HS-5 (cell line): ENCODE measurements at places on chromosomes 12 and 14.
A peak's percentile ranks its signal among the peaks of the same experiment; 100 is the strongest.

- peak; percentile 85 for DNase-seq
These were observed 438 bp downstream of the DDX54 start for GRCh38 chr12:113184900-113185179.

- no peak for DNase-seq
These were observed 755 bp downstream of the SETD1B start for GRCh38 chr12:121804417-121805111.

- no peak for DNase-seq
These were observed 27.0 kb upstream of the RCOR1 start for GRCh38 chr14:102565331-102565887.

DNA sequence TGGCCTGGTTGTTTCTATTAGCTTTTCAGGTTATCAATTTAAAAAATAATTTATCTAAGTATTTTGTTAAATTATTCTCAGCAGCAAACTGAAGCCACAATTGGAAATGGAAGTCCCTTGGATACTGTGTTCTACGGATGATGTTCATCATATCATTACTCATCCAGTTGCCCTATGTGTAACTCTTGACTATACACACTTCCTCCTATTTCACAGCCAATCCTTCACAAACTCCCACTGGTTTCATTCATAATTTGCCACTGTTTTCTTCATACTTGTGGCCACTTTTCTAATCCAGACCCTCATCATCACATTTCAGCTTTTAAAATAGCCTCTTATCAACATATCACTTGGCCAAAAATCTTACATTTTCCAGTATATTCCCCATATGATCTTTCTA lies 84.0 kb downstream of the CATSPERB start:
- DNase-seq, result no peak

DNA sequence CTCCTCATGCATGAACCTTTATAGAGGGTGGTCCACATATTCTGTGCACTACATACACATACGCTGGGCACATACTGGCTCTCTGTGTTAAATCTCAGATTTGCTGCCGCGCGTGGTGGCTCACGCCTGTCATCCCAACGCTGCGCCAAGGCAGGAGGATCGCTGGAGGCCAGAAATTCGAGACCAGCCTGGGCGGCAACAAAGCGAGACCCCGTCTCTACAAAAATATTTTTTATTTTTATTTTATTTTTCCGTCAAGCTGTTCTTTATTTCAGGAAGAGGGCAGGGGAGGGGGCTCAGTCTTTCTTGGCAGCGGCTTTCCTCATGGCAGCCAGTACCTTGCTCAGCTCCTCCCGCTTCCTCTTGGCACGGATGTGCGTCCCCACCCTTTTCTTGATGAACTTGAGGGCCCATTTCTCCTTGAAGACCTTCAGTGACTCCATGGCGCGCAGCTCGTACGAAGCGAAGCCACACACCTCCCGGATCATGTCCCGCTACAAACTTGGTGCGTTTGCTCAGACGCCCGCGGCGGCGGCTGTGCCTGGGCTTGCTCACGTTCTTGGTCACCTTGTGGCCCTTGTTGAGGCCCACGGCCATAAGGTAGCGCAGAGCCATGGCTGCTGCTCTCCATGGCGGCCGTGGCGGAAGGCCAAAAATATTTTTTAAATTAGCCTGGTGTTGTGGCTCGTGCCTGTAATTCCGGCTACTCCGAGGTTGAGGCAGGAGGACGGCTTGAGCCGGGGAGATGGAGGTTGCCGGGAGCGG lies 3.2 kb downstream of the DCAF4 start:
- no peak for DNase-seq

GRCh38 chr12:56836317-56836716 lies 73.2 kb downstream of the HSD17B6 start:
- peak; percentile 31 for DNase-seq

DNA sequence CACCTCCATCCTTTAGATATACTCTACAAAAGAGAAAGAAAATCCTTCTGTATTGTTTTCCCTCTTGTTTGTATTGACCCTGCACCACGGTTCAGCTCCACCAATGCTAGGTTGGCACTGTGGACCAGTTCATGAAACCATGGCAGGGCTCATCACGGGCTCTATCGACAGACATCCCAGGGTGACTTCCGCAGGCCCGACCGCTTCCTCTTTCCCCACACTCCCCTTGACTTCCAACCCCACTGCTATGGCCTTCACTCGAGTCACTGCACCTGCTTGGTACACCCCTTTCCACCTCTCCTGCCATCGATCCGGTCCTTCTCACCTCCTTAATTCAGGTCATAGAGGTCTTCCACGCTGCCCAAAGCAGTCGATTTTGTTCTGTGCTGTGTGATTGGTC lies 21.2 kb upstream of the AKAP5 start:
- DNase-seq, result no peak

DNA sequence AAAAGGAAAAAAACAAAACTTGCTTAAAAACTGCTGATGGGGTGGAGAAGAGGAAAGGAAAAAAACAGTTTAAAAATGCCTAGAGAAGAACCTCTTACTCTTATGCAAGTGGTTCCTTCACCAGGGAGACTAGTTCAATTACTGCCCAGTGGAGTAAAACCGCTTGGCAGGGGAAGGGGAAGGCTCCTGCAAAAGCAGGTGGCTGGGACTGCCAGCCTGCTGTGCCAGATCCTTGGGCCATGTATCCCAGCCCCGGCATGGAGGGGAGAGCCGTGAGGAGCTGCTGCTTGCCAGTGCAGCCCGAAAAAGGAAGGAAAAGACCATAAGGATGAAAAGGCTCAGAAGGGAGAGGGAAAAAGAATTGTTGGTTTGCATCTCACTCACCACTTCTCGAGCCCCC lies 123.0 kb downstream of the FSCB start:
- no peak for DNase-seq

- no peak for DNase-seq
These were observed 53.0 kb downstream of the NPAS3 start for GRCh38 chr14:32991691-32992090.

GRCh38 chr14:52189325-52189724 lies 78.2 kb upstream of the PTGDR start:
- no peak for DNase-seq

DNA sequence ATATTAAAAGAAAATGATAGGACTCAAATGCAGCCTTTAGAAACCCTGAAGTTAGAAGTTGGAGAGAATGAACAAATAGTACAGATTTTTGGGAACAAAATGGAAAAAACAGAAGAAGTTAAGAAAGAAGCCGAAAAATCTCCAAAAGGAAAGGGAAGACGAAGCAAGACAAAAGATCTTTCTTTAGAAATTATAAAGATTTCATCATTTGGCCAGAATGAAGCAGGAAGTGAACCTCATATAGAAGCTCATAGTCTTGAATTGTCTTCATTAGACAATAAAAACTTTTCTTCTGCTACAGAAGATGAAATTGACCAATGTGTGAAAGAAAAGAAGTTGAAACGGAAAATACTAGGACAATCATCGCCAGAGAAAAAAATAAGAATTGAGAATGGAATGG lies 31.4 kb upstream of the TOMM20L start:
- no peak for DNase-seq

- DNase-seq, result peak; percentile 16
These were observed 945.8 kb downstream of the DIO2 start for GRCh38 chr14:79265366-79265946.

- peak; percentile 39 for DNase-seq
These were observed 13.7 kb upstream of the TCTN1 start for GRCh38 chr12:110600254-110600653.

GRCh38 chr12:66979251-66979650 lies 289.9 kb upstream of the CAND1 start:
- DNase-seq, result no peak

DNA sequence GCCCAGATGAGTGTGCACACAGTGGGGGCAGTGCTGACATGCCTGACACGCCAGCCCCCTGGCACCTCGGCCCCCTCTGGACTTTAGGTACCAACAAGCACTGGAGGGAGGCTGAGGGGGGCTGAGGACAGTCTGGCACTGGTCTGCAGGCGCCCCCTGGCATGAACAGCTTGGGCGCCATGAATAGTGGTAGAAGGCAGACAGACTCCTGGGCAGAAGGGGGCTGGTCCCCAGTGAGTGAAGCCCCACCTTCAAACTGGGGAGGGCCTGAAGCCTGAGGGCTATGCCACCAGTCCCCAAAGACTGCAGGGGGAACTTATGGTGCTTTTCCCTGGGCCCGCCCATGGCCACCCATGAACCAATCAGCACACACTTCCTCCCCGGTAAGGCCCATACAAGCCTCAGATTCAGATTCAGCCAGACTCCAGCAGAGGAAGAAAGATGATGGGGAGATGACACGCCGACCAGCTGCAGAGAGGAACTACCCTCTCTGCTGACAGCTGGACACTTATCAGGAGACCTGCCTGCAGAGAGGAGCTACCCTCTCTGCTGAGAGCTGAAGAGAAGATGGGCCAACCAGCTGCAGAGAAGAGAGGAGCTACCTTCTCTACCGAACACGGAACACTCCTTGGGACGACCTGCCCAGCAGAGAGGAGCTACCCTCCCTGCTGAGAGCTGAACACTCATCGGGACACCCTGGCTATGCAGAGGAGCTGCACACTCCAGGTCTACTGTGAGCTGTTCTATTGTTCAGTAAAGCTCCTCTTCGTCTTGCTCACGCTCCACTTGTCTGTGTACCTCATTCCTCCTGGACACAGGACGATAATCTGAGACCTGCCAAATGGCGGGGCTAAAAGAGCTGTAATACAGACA lies 324.5 kb downstream of the PCNX1 start:
- DNase-seq, result no peak

DNA sequence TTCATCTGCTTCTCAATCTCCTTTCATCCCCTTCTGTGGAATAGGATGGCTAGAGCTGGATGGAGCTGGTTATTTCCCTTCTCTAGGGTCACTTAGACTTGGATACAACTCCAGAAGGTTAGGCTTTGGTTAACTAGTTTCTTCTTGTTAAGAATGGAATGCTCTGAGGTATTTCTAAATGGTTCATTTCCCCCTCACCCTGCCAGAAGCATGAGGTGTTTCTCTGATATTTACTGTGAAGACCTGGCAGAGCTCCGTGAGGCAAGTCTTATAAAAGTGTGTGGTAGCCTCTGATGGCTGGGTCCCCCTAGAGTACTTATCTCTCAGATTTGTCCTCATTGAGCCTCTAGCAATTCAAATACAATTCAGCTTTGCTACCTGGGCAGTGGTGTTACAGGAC lies 207.9 kb downstream of the SLC16A7 start:
- DNase-seq, result no peak

GRCh38 chr12:88166179-88166578 lies 24.1 kb downstream of the TMTC3 start:
- no peak for DNase-seq

DNA sequence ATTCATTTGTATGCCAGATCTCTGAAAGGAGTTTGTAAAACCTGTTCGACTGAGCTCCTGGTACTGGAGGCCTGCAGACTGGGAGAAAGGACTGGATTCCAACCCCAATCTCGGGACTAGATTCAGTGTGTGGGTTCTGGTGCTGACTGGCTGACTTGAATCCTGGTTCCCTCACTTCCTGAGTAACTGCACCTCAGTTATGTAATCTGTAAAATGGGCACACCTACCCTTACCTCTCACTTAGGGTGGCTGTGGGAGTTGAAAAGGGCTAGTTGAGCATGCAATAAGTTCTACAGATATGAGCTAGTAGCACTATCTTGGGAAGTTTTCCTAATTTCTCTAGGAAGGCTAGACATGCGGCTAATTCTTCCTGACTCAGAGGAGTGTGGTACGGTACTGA lies 621.3 kb upstream of the TBX3 start:
- DNase-seq, result no peak

DNA sequence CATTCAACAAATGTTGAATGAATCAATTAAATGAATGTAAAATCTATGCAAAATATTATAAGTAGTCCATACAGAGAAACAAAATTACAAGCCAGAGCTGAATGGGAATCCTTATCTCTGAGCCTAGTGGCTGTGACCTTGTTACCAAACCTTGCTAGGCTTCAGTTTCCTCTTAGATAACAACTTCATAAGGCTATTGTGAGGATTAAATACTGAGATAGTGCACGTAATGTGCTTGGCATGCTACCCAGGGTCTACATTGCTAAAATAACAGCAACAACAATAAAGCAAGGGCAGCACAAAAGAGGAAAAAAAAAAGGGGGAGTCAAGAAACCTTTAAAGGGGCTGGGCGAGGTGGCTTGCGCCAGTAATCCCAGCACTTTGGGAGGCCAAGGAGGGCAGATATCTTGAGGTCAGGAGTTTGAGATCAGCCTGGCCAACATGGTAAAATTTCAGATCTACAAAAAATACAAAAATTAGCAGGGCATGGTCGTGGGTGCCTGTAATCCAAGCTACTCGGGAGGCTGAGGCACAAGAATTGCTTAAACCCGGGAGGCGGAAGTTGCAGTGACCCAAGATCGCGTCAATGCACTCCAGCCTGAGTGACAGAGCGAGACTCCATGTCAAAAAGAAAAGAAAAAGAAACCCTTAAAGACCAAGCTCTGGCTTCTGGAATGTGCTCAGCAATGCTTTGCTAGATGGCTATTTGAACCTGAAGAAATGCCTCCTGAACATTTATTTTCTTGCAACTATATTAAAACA lies 14.1 kb downstream of the STAB2 start:
- no peak for DNase-seq

GRCh38 chr14:80940146-80940545 lies 1.4 kb downstream of the CEP128 start:
- no peak for DNase-seq

- no peak for DNase-seq
These were observed 448.5 kb downstream of the PDZRN4 start for GRCh38 chr12:41636653-41637052.

DNA sequence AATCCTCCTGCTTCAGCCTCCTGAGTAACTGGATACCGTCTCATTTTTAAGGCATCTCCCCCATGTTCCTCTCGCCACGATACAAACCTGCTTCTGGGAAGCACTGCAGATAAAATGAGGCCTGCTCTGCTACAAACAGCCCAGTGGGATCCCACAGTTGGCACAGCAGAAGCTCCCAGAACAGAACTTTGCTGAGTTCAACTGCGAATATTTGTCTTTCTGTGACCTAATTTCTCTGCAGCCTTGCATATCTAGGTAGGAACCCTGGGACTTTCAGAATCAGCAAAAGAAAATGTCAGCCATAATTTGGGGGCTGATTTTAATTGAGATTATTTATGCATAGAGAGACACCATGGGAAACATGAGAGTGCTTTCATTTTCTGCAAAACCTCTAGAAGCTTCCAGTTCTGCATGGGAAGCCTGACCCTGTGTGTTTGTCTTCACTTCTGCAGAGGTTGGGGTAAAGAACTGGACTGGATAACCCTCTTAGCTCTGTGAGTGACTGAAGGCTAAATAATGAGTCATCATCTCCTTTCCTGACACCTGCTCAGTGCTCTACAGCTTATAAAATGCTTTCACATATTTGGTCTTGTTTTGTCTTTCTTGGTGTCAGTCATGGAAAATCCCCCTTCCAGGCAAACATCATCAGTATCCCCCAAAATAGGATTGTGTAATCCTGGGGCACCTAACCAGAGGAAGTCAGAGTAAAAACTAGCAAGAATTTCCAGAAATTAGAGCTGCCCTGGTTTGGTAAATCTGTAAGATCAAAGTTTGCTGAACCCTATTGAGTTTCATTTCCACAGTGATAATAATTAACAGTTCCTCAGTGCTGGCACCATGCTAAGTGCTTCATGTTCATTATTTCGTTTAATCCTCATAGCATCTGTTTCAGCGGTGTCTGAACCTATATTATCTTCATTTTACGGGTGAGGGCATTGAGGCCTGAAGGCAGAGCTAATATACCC lies 185.8 kb downstream of the SLC15A4 start:
- no peak for DNase-seq
